ENCODE measurements at places on chromosomes 11 and 22. TPM values are rescaled to one million over a fixed set of nuclear protein-coding genes. Genes with fewer than 3 reads are reported as not detected.
A peak's percentile ranks its signal among the peaks of the same experiment; 100 is the strongest.

MYOD1 gene
- not detected for total RNA-seq

OR52N4 gene
- 2.1 TPM for total RNA-seq

CYTH4 gene
- 92.2 TPM for total RNA-seq

NOX4 gene
- not detected for total RNA-seq

- no peak for DNase-seq
- no peaks in the 10 kb centered on the region for H3K36me3 ChIP-seq
- no peak overlapping the region for H3K4me3 ChIP-seq
- no peak overlapping the region for H3K27ac ChIP-seq
- H3K4me1 ChIP-seq: no peaks in the 10 kb centered on the region
Observed at GRCh38 chr11:41613326-41613725, 153.9 kb upstream of the LRRC4C start.

- DNase-seq: no peak
- H3K36me3 ChIP-seq: no peaks in the 10 kb centered on the region
- no peaks in the 10 kb centered on the region for H3K27me3 ChIP-seq
- no peak overlapping the region for H3K27ac ChIP-seq
- H3K4me3 ChIP-seq: no peak overlapping the region
- no peaks in the 10 kb centered on the region for H3K4me1 ChIP-seq
Observed at GRCh38 chr11:5293028-5293427, 8.7 kb downstream of the OR51B4 start.

- H3K27me3 ChIP-seq: no peaks in the 10 kb centered on the region
- H3K4me1 ChIP-seq: no peaks in the 10 kb centered on the region
Observed at GRCh38 chr11:64959498-64959897, 12.4 kb downstream of the MAJIN start.

GRCh38 chr11:111923351-111923788, 4.7 kb downstream of the C11orf52 start:
- H3K4me1 ChIP-seq: peaks cover 14% of the 10 kb centered on the region
- H3K36me3 ChIP-seq: no peaks in the 10 kb centered on the region

GRCh38 chr22:48227341-48228018, 1465.0 kb downstream of the TBC1D22A start:
- DNase-seq: no peak
- H3K36me3 ChIP-seq: no peaks in the 10 kb centered on the region
- no peak overlapping the region for H3K4me3 ChIP-seq
- H3K27ac ChIP-seq: no peak overlapping the region

DNA sequence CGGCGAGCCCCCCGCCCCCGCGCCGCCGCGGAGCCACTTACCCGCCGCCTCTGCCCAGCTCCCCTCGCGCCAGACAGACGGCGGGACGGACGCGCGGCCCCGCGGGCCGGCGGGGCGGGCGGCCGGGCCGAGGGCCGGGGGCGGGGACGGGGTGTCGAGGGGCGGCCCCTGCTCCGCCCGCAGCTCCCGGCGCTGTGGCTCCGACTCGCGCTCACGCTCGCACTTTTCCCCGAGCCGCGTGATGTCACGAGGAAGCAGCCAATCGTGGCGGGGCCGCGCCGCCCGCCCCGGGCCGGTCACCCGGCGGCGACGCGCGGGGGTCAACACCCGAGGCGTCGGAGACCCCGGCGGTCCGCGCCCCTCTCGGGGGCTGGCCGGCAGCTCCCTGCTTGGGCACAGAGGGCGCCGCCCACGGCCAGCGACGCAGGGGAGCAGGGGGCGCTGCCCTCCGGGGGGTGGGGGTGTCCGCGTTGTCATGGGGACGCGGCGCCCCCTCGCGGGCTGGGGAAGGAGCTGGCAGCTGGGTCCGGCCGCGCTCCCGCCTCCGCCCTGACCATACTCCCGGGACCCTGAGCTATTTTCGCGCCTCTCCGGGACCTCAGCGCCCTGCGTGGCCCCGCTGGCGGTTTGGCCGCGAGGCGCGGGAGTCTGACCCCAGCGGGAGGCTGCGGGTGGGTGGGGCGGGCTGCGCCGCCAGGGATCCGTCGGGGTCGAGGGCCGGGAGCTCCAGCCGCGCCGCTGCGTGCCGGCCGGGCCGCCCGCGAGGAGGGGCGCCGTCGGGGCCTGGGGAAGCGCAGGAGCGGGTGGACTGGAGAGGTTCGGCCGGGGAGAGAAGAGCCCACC, at the start of gene CHRM4:
Gene CHRM4, minus strand, starts transcription at position 199 of the 843 bp plus-strand sequence. CDS start 5,219 bp downstream, outside the sequence.
- H3K4me1 ChIP-seq: peaks cover 43% of the 10 kb centered on the region
- no peak for DNase-seq
- H3K36me3 ChIP-seq: no peaks in the 10 kb centered on the region
- peaks cover 22% of the 10 kb centered on the region for H3K27me3 ChIP-seq
- H3K27ac ChIP-seq: no peak within 1 kb of the TSS

- no peaks in the 10 kb centered on the region for H3K27me3 ChIP-seq
- no peaks in the 10 kb centered on the region for H3K4me1 ChIP-seq
- DNase-seq: peak; percentile 20
- H3K4me3 ChIP-seq: no peak overlapping the region
- no peaks in the 10 kb centered on the region for H3K36me3 ChIP-seq
- H3K27ac ChIP-seq: no peak overlapping the region
Observed at GRCh38 chr11:49995565-49995964, 13.2 kb upstream of the OR4C12 start.

GRCh38 chr11:27233654-27234042, 129.4 kb downstream of the CCDC34 start:
- H3K4me3 ChIP-seq: no peak overlapping the region
- DNase-seq: no peak
